ENCODE measurements at places on chromosomes 3 and 15.

- DNase-seq = no peak
These were observed 52.9 kb upstream of the ARL6 start for GRCh38 chr3:97711654-97712053.

DNA sequence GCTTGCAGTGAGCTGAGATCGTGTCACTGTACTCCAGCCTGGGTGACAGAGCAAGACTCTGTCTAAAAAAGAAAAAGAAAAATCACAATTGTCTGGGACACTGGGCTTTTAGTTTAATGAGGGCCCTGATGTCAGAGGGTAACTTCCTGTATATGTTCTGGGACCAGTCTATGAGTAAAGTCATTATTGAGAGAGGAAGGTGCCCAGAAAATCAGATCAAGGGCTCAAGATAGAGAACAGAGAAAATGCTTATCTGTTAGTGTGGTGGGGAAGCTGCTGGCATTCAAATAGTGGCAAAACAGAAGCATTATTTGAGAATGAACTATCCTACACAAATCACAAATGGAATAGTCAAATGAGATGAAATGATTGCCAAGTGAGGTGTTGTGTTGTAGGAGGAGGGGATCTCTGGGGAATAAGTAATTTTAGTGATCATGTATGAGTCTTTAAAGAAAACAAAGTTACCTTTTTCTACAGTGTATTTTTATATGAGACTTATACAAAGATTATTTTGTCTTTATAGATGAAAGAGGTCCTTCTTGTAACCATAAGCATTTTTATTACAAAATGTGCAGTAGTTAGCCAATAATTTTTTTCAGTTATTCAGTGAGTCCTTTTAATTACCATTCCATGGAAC is 13.4 kb downstream of the ARIH2 start:
- no peak for DNase-seq

DNA sequence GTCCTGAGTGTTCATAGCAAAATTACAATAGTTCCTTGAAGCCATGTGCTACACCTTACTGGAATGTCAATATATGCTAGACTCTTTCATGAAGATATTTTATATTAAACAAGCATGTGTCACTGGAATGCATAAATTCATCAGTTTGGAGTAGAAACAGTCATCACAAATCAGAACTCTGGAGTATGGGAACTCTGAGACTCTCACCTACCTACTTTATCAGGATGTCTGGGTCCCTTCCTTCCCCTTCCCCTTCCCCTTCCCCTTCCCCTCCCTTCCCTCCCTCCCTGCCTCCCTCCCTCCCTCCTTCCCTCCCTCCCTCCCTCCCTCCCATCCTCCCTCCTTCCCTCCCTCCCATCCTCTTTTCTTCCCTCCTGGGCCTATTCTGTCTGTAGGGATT is 144.7 kb upstream of the PEX5L start:
- DNase-seq = no peak

DNA sequence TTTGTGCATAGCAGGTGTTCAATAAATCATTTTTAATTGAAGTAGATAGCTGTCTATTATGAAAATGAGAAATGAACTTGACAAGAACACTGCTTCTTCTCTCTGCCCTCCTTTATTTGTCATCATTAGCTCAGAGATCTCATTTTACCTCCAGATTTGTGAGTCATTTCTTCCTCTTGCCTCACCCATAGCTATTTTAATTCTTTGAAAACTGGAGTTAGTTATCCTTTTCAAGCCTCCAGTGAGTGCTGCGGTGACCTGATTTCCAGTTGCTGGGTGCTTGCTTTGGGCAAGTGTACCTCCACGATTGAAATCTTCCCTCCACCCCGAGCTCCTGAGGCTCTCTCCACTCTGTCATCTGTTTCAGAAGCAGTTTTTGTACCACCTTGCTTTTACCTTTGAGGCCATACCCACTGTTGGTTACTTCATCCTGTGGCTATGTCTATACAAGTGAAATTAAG is 114.6 kb downstream of the NFKBIZ start:
- peak; percentile 37 for DNase-seq

DNA sequence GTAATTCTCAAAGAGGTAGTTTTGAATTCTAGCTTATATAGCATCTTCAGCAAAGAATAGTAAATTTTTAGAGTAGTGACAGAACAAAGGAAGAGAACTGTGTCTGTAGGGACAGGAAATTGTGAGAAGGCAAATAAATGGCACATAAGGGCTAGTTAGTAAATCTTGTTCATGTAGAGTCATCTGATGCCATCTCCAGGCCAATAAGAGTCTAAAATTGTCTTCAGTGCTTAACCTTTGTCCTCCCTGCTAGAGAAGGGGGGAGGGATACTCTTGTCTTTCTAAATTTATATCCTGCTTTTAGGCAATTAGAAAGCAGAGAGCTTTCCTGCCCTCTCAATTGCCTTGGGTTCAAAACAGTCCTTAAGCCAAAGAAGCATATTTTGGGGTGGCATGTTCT is 87.0 kb upstream of the DNAJC19 start:
- DNase-seq = no peak

DNA sequence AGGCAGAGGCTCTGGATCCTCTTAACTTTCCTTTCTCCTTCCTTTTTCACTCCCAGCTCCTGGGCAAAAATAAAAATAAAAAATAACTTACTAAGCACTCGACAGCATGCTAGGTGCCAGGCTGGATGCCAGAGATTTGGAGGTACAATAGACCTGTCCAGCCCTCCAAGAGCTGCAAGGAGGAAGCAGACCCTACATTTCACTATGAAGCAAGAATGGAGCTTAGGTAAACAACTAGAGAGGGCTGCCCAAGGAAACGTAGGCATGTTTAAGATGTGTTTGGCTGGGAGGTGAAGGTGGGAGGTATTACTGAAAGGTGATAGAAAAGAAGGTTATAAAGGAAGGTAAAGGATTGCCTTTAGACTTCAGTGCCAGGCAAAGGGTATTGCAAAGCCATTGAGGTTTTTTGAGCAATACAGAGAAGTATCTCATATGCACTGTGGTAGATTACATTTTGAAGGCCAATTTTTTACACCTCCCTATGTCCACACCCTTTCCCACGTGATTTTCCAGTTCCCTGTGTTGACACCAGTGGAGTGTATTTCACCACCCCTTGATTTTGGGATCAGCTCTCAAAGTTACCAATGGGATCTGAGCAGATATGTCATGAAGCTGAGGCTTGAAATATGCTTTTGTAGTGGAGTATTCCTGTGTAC is 69.1 kb downstream of the DCLK3 start:
- DNase-seq = no peak

DNA sequence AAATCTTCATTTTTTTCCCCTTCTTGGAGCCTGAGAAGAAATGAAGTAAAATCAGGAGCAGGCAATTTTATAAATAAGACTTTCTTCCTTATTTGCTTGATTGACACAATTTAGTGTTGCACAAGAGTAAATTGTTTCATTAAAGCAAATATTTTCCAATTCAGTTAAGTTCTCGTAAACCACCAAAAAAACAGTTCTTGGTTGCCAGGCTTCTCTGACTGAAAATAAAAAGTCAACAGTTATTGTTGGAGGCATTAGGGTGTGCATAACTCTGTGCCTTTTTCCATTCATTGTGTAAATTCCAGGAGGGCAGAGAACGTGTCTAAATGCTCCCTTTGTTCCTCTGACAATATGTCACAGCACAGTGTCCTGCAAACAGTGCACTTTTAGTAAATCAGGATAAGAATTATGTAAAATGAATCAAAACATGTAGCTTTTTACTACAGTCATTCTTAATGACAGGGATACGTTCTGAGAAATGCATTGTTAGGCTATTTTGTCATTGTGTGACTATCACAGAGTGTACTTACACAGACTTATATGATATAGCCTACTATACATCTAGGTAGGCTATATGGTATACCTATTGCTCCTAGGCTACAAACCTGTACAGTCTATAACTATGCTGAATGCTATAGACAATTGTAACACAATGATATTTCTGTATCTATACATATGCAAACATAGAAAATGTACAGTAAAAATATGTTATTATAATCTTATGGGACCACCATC is at the start of gene CP:
Gene CP (minus strand): TSS at position 47 of the 735 bp plus-strand sequence. CDS start 37 bp downstream, at position 10.
- DNase-seq = no peak

DNA sequence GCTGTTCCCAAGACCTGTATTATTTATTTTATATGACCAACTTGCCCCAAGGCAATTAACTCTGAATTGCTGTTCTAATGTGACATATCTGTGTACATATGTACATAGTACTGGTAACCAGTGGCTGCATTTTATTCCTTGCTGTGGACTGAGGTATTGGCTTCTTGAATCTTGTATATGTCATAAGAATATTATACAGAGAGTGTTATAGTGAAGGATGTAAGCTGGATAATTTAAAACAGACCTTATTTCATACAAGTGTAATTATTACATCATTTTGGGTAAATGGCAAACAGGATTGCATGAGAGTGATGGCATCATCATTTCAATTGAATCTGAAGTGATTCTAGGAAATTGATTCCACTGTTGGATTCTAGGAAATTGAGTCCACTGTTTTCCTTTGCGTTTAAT is 32.9 kb downstream of the B3GALNT1 start:
- DNase-seq = no peak

DNA sequence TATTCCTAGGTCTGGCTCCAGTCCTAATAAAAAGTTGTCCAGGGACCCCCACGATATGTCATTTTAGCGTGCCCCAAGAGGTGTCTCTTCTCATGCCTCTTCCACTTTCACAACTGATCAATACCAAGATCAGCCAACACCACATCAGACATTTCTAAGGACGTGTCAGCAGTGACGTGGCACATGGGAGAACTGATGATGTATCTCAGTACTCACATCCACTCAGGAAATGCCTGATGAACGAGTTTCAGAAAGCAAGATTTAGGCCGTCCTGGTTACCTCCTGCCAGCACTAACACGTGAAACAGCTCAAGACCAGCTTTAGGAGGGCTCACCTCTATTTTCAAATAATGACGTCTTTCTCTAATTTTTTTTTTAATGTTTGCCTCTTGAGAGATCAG is 19.6 kb downstream of the VGLL4 start:
- DNase-seq = no peak

GRCh38 chr15:58039079-58040035 is 26.2 kb downstream of the ALDH1A2 start:
- no peak for DNase-seq

DNA sequence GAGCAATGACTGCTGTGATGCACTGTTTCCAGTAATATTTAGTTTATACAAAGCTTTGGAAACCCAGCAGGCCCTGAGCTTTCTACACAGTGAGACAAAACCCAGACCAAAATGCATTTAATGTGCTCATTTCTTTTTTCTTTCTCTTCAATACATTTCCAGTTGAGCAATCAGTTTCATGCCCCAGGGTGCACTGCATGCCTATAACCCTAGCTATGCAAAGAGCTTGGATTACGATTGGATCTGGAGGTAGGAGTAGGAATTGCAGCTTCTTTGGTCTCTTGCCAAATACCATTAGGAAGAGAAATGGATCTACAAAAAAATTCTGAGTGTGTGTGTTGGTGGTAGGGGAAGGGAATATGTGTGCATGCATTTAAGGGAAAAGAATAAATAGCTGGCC is 1001.4 kb downstream of the SQOR start:
- DNase-seq = no peak

GRCh38 chr3:99910752-99911290 is 93.2 kb downstream of the CMSS1 start:
- DNase-seq = no peak

GRCh38 chr3:125149462-125149861 is 63.1 kb downstream of the SLC12A8 start:
- DNase-seq = no peak

- DNase-seq = no peak
These were observed 15.8 kb upstream of the TFDP2 start for GRCh38 chr3:142165194-142165593.

DNA sequence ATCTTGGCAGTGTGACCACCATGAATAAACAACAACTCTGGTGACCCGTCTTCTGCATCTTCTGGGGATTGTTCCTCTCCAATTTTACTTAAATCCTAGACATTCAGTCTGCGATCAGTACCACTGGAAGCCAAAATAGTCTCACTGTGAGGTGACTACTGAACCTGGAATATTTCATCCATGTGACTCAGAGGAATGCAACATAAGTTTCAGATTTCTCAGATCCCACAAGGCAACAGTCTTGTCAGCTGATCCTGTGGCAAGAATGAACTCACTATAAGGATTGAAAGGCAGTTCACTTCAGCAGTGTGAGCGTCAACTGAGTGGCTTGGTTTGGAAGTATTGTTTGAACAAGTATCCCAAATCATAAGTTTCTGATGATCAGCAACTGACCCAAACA is 13.2 kb downstream of the NSUN3 start:
- DNase-seq = no peak

GRCh38 chr15:29888646-29889045 is 66.4 kb upstream of the TJP1 start:
- DNase-seq = no peak

GRCh38 chr3:249587-250262 is 53.2 kb downstream of the CHL1 start:
- DNase-seq = no peak

- DNase-seq = no peak
These were observed 467.0 kb downstream of the NSUN3 start for GRCh38 chr3:94529816-94530215.

DNA sequence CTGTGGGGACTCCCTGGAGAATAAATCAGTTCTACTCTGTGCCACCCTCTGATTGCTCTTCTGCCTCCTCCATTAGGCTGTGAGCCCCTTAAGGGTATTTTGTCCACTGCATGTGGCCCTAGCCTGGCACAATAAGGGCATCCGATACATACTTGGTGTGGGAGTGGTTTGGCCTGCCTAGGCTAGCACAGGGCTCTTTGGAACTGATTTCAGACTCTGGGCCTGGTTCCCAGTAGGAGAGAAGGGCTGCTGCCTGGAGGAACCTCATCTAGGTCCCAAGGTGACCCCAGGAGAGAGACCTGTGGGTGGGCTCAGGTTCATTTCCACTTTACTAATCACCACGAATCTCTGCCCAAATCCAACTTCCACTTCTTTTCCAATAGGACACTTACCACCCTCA is 5.3 kb upstream of the CTDSPL start:
- DNase-seq = no peak

GRCh38 chr15:54119051-54119450 is 140.8 kb downstream of the UNC13C start:
- DNase-seq = no peak

DNA sequence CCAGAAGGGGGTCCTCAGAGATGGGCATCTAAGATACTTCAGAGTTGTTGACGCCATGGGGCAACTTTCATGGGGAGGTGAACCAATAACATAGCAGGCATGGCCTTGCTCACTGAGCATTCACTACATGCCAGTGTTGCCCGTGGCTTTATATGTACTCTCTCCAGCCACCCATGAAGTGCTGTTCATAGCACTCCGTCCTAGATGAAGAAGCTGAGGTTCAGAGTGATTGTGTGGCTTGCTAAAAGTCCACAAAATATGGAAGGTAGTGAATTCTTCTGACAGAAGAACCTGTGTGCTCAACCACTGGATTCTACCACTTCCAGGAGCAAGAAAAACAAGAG is 9.8 kb upstream of the SEMA4B start:
- DNase-seq = no peak

GRCh38 chr15:62795171-62795570 is 247.4 kb upstream of the TPM1 start:
- no peak for DNase-seq

- DNase-seq = no peak
These were observed 150.2 kb downstream of the IMPG2 start for GRCh38 chr3:101170062-101170771.

Measured in fibroblast of the conjunctiva (primary cell).